ENCODE measurements at places on chromosomes 1 and 21.

GRCh38 chr1:206094024-206094423, 23.2 kb downstream of the AVPR1B start:
- DNase-seq = no peak

DNA sequence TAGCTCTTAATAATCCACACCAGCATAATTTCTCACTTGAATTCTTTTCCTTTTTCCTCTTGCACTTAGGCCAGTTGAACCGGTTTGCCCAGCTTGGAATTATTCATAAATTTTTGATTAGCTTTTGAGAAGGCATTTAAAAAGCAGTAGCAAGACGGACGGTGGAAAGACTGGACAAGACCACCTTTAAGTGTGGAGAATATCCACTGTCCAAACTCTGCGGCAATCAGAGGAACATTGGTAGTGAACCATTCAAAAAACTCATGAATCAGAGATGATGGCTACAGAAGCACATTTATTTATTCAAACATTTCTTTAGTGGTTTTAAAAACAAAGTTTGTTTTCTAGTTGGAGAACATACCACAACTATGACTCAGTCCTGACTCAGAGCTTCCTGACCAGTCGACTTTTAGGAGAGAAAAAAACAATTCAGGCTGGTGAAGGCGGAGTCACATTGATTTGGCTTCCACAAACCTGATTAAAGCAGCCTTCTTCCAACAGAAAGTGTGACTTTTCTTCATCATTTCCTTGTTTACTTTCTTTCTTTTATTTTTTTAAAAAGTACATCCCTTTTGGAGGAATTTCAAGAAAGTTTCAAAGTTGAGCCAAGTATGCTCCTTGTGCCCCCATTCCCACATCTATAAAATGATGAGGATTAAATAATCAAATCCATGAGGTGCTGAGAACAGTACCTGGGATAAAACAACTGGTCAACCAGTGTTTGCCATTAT, 128.8 kb downstream of the ADSS2 start:
- DNase-seq = peak; percentile 65

DNA sequence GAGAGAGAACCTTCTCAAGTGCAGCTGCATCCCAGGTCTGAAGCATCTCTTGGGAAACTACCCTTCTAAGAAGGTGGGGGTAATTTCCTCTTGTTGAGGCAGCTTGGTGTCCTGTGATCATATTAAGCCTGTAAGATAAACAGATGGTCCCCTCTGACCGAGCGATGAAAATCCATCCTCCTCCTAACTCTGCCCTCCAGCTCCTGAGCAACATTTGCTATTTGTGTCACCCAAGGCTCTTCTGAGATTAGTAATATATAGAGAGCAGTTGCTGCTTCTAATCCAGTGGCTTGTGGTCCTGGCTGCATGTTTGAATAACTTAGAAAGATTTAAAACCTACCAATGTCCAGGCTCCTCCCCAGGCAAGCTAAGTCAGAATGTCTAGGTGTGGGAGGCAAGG, 123.7 kb downstream of the DISC1 start:
- DNase-seq = no peak

GRCh38 chr1:156673387-156674121, 3.7 kb downstream of the NES start:
- no peak for DNase-seq

DNA sequence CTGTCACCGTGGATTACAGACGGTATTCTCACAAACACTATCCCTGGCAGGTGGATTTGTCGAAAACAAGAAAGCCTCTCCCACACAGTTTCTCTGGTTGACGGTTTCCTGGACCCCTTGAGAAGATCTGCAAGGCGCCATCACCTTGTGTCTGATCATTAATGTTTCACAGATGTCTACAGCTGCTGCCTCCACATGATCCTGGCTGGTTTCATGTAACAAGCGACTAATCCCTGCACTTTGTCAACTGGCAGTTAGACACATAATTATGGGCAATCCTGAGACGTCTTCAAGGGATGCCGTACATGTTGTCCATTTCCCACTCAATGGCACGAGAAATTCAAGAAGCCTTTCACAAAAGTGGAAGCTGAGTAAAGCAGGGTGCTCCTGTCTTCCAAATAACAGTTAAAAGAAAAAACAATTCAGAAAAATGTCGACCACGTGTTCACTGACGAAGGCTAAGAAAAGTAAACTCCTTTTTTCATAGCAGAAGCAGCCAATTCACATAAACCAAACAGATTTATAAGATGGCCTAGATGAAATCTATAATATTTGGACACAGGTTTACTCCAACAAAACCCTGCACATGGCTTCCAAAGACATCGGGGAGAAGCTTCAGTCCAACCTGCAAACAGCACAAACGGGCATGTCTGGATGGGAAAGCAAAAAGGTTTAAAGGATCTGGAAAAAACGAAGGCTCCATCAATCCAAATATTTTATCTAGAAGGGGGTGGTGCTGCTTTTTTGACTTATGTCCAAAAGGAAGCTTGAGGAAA, 52.2 kb downstream of the CAPZB start:
- DNase-seq = no peak

DNA sequence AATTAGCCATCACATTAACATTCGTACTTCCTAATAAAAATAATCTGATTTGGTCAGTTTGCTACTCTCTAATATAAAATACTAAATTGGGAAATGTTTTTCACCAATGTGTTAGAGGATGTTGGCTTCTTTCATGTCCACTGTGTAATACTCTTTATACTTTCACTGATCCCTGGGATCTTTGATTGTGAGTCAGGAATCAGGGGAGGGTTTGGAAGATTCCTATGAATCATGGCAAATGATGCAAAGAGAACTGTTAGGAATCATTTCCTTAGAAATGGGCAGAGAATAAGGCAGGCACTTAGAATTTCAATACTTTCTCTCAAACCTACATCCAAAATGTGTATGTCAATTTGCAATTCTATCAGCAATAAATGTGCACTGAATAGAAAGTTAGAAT, 31.0 kb downstream of the KRTAP24-1 start:
- no peak for DNase-seq

DNA sequence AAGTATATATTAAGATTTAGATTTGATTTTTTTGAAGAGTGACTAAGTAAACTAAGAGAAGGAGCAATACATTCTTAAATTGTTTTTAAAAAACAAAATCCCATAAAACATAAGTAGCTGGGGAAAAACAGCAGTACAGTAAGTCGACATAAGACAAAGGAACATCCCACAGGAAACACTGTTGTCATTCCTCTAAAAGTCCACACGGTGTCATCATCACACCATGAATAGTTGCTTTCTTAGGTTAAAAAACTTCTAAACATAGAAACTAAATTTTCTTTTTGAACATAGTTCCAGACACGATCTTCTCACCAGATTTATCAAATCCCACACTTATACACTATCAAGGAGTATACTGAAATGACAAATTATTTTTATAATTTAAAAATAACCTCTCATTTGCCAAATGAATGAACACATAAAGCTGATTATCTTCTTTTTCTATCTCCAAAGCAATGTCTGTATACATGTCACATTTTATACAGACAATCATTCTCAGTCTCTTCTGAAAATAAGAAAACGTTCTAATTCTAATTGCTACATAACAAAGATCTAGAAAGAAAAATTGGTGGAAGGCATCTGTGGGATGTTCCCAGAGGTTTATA, 15.8 kb downstream of the ODF2L start:
- peak; percentile 62 for DNase-seq

DNA sequence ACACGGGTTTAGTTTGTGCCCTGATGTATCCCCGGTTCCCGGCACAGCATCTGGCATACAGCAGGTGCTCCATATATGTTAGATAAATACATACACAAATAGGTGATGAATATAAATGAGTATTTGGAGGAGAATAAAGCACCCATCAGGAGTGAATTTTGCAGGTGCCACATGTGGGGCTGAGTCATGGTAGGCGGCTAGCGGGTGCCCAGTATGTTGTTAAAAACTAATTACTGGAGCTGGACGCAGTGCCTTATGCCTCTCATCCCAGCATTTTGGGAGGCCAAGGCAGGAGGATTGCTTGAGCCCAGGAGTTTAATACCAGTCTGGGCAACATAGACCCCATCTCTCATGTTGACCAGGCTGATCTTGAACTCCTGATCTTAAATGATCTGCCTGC, 16.7 kb upstream of the WASF2 start:
- DNase-seq = no peak

DNA sequence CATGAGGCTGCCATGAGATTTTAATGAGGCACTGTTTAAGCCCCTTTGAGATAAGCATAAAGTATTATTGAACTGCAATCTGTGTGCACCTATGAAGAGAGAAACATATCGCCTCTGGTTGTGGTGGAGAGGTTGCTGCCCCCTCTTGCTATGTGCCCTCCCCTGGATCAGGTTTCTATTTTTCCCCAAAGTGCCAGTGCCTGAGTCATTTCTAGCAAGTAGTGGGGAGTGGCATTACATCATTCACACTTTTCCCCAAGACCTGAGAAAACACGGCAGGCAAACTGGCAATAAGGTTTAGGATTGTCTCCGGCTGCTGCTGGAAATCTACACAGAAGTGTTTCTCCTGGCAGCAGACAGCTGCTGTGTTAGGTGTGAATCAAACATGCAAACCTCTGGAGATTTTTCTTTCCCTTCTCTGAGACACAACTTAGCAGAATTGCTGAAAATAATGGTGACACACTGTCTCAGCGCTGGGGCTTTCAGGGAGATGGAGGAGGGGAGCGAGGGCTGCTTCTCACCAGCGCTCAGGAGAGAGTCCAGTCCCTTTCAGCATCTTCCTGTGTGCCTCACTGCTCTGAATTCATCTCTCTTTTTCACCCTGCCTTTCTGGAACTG, 13.7 kb upstream of the RGS16 start:
- DNase-seq = no peak

DNA sequence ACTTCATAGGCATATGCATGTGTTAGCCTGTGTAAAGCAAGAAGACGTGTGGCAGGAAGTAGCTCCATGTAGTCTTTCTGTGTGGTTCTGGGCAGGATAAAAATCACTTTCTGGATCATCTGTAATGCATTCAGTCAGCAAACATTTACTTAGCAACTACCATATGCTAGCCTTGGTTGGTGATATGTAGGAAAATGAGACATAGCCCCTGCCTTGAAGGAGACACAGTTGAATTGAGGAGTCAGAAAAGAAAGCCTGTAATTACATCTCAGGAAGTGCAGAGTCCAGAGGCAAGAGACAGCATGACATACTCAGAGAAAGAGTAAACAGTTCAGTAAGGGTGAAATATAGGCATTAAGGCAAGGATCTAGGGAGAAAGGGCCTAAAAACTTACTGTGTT, 38.5 kb downstream of the DAB1 start:
- no peak for DNase-seq

DNA sequence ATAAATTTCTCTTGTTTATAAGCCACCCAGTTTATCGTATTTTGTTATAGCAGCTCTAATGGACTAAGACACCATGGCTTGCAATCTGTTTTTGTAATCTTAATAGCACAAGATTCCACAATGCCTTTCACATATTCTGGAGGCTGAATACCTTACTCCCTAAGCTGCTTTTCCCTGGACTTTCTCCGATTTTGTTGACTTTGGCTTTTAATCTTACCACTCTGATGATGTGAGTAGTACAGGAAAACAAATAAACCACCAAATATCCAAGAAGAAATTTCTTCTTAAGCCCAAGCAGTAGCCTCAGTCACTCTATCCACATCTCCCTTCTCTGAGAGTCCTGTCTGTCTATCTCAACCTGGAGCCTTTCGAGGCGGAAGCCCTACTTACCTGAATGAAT, 838.6 kb downstream of the LTN1 start:
- DNase-seq = no peak

GRCh38 chr1:172711558-172711957, 52.7 kb downstream of the FASLG start:
- no peak for DNase-seq
